ENCODE measurements at places on chromosomes 6 and 20.
A peak's percentile ranks its signal among the peaks of the same experiment; 100 is the strongest.

- DNase-seq: peak; percentile 40
Observed at GRCh38 chr20:58219342-58219700, 9.1 kb downstream of the ANKRD60 start.

GRCh38 chr6:159979136-159979874, 10.4 kb downstream of the IGF2R start:
- DNase-seq: peak; percentile 70

- DNase-seq: no peak
Observed at GRCh38 chr6:168641446-168641845, 200.5 kb downstream of the SMOC2 start.

DNA sequence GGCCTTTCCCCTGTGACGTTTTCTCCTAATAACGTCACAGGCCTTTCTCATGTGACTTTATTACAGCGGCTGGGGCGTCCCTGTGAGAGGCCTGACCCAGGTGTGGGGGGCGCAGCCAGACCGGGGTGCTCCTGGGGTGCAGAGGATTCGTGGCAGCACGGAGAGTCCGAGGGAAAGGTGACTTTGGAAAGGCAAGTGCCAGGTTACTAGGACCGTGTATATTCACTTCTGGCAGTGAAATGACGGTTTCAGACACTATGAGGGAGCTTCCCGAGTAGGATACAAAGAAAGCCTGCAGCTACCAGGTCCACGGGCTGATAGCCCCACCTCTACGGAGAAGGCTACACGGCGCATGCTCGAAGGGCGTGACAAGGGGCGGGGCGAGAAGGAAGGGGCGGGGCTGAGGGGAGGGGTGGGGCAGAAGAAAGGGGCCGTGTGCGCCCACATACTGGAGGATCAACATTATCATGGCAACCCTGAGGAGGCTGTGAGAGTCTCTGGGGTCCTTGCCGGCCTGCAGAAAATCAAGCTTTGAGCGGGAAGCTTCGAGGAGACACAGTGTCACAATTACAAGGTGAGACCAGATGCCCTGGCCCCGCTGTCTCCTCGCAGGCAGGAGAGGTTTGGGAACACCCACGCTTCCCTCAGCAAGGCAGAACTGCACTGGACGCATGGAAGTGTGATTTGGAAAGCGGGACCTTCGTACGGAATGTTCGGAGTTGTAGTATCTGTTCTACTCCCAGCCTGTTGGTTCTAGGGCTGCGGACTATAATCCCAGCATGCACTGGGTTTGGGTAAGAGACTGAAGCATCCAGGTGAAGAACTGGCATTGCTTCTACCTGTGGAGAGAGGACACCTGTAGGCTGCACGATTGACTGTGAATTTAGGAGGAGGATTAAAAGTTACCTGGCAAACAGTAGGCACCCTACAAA, 54.4 kb upstream of the ZNF337 start:
- DNase-seq: peak; percentile 47

GRCh38 chr6:131602781-131603312, 25.2 kb downstream of the MED23 start:
- DNase-seq: peak; percentile 1

DNA sequence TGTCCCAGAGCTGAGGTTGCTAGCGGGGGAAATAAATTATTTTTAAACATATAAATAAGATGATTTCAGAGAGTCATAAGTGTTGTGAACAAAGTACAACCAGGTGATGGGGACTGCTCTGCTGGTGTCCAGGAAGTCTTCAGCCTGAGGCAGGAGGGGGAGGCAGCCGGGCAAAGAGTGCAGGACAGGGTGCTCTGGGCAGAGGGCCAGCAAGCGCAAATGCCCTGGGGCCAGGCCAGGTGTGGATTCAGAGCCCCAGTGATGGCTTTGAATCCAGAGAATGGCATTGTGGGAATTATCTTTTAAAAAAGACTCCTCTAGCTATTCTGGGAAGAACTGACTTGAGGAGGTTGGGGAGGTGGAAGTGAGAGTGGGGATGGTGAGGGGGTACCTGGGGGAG, 1.6 kb downstream of the CLPSL1 start:
- DNase-seq: no peak

DNA sequence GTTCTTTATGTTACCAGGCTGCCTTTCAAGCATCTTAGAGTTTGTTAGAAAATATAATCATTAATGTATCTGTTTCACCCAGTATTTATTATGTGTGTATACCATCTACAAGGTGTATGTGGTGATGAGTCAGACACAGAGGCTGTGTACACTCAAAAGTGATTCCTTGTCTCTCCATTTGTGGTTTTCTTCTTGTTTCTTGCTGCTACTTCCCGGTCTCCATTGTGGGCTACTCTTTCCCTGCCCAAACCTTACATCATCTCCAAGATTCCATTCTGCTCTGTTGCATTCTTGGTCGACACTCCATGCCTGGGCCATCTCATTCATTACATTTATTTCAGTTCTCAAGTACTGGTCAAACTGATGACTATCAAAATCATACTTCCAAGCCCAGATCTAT, 182.2 kb upstream of the STXBP5 start:
- no peak for DNase-seq

DNA sequence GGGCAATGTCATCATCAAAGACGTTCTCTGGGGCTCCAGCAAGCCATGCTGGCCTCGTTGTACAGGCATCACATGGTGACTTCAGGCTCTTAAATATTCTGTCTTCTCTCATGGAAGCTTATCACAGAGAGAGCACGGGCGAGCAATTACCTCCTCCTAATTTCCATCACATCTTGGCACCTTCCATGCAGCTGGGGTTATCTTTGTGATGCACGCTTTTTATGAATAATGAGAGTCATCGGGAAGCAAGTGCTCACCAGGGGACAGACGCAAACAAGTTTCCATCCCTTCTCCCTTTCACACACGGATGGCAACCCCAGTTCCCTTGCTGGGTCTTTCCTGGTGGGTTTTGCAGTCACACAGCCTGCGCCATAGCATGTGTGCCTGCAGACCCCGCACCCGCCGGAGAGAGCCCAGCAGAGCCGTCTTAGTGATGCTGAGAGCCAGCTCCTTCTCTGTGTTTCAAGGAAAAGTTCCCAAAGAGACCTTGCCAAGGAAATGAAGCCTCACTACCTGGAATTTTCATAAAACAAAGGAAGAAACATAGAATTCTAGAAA, 116.3 kb upstream of the AFDN start:
- no peak for DNase-seq

- DNase-seq: no peak
Observed at GRCh38 chr20:59577037-59577808, 27.1 kb upstream of the PHACTR3 start.

DNA sequence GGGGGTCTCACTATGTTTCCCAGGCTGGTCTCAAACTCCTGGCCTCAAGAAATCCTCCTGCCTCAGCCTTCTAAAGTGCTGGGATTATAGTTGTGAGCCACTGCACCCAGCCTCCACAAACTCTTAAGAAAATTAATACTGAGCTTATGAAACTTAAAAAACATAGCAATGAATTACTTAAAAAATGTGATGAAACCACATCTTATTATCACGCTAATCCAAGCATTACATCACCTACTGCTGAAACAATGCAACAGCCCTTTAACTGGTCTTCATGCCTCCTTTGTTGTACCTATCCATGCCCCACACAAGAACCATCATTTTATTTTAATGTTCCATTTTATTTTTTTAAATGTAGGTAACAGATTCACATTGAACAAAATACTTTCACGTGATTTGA, 24.9 kb downstream of the SESN1 start:
- DNase-seq: peak; percentile 27

- no peak for DNase-seq
Observed at GRCh38 chr20:62019144-62019805, 46.4 kb downstream of the TAF4 start.

- DNase-seq: no peak
Observed at GRCh38 chr6:103715269-103715668, 1144.5 kb downstream of the HACE1 start.

DNA sequence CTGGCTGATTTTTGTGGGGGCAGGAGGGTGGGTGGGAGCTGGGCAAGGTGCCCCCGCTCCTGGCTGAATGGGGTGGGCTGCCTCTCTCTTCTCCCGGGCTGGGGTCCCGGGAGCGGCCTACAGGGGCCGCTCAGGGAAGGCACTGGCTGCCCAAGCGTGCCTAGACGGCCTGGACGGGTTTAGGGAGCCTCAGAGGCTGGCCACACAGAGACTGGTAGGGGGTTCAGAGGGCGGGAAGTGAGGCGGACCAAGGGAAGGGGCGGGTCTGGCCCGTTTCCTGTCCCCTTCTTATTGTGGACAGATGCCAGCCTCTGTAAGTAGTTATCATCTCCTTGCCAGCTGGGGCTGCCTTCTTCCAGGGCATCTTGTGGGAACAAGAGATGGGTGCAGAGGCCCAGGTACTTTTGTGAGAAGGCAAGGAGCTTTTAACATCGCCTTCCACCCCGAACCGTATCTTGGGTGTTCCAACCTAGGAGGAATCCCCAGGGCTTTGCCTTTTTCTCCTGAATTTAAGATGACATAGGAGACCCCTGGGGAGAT, 437 bp downstream of the CD40 start:
- DNase-seq: peak; percentile 56

- DNase-seq: peak; percentile 85
Observed at GRCh38 chr6:158536084-158536890, 23.6 kb upstream of the TMEM181 start.

DNA sequence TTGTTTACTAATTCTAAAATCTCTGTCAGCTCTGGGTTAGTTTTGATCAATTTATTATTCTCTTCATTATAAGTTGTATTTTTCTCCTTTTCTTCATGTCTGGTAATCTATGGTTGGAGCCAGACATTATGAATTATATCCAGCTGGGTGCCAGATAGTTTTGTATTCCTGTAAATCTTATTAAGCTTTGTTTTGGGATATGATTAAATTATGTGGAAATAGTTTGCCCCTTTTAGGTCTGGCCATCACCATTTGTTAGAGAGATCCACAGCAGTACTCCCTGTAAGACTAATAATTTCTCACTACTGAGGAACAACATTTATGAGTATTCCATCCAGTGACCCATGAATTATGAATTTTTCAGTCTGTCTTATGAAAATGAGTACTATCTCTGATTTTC, 20.9 kb upstream of the SLC17A1 start:
- DNase-seq: no peak

- DNase-seq: no peak
Observed at GRCh38 chr20:43563429-43563828, 4.6 kb downstream of the SGK2 start.

GRCh38 chr6:117986396-117986795, 79.3 kb downstream of the SLC35F1 start:
- no peak for DNase-seq

DNA sequence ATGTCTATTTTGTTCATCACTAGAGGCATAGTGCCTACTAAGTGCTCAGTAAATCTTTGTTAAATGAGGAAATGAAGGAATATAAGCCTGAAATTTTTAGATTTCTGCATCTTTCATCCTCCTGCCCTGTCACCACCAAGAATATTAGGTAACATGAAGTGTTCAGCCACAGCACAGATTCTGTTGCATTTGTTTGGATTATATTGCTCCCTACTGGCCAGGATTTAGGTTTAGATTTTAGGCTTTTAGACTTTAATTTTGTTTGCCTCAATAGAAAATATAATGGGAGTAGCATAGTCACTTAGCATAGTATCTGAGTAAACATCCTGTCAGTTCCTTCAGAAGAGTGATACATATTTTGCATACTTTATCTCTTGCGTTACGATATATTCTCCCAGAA, 14.2 kb downstream of the FARS2 start:
- no peak for DNase-seq

- no peak for DNase-seq
Observed at GRCh38 chr20:46122516-46123481, 4.7 kb downstream of the CD40 start.

GRCh38 chr20:4281258-4282055, 266.1 kb upstream of the RNF24 start:
- DNase-seq: no peak

- DNase-seq: peak; percentile 37
Observed at GRCh38 chr6:128725271-128726233, 157.4 kb upstream of the LAMA2 start.

DNA sequence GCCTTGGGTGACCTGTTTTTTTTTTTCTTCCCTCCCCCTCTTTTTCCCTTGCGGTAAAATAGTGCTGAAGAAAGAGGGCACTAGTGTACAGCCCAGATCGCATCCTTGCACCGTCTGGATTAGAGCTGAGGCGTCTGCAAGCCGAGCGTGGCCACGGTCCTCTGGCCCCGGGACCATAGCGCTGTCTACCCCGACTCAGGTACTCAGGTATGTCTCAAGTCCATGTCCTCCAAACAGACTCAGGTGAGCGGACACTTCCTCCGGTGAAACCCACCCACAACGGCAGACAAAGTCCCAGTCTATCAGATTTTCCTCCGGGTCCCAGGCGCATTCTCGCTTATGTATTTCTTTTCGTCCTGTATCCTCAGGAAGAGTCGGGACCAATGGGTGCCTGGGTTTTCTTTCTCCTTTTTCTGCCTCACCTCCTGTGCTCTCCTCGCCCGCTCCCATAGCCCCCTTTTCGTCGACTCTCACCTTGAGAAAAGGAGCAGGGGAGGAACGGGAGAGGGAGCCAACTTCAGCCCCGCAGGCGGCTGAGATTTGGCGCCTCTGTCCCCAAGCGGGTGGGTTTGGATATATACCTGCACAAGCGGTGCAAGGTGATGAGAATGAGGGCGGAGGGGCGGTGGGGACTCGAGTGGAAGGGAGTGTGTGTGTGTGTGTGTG, 1.1 kb upstream of the GRM1 start:
- no peak for DNase-seq

DNA sequence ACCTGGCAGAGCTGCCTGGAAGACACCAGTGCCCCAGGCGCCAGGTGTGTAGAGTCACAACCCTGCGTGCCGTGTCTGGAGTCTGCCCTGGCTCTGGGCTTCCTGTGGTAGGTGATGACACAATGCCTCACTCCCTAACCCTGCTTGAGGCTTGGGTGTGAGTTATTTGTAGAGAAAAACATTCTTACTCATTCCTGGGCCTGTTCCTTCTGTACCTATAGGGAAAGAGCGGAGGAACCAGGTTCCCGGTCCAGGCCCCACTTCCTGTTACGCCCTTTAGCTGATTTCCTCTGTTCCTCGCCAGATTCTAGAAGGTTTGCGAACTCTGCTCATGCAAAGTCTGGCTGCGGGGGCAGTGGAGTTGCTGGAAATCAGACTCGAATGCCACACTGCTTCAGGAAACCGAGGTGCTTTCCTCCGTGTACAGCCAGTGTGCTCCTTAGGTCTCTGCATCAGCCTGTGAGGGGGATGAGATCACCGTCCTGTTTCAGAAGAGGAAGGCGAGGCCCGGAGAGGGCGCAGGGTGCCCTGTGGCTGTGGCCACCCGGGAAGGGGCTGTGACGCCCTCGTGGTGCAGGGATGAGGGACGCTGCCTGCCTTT, 67.1 kb upstream of the DUSP22 start:
- DNase-seq: peak; percentile 90

All from suppressor macrophage treated with lipopolysaccharide for 4 hours (primary cell).